ENCODE measurements at places on chromosomes 1 and 21. TPM values are rescaled to one million over a fixed set of nuclear protein-coding genes. Genes with fewer than 3 reads are reported as not detected.

- no peak for DNase-seq
Observed at GRCh38 chr1:27689423-27690173, 17.6 kb upstream of the IFI6 start.

Gene SPRR4
- polyA plus RNA-seq, result not detected

GRCh38 chr1:197771904-197772556, 3.2 kb downstream of the DENND1B start:
- DNase-seq, result no peak

DNA sequence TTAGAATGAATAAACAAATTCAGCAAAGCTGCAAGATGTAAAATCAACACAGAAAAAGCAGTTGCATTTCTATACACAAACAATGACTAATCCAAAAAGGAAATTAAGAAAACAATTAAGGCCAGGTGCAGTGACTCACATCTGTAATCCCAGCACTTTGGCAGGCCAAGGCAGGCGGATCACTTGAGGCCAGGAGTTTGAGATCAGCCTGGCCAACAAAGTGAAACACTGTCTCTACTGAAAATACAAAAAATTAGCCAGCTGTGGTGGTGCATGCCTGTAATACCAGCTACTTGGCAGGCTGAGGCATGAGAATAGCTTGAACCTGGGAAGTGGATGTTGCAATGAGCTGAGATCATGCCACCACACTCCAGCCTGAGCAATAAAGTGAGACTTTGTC, 22.3 kb downstream of the THEM4 start:
- no peak for DNase-seq

GRCh38 chr1:197967066-197967465, 49.9 kb downstream of the LHX9 start:
- DNase-seq, result no peak

Gene HIVEP3
- 4.1 TPM for polyA plus RNA-seq

Gene FMN2
- 7.4 TPM for polyA plus RNA-seq

Gene GSTM5
- 42.1 TPM for polyA plus RNA-seq

Gene F13B
- polyA plus RNA-seq, result not detected

Gene RGS13
- polyA plus RNA-seq, result not detected

Gene RPE65
- polyA plus RNA-seq, result 0.31 TPM

GRCh38 chr1:116997636-116998035, 3.9 kb upstream of the CD101 start:
- DNase-seq, result no peak

Gene RNU1-4
- polyA plus RNA-seq, result not detected

DNA sequence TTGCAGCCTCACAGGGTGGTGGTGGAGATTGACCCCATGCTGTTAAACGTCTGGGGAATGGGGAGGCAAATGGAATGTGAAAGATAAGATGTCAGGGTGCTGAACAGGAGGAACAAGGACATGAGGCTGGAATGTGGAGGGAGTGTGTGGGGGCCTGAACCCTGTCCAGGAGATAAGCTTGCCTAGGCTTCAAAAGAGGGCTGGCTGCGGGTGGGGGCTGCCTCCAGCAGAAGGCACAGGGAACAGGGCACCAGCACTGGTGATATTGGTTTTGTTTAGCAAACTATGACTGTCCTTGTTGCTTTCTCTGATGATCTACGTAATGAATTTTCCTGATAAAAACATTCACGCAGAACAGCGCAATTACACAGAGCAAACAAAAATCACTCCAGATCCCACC, 52.4 kb upstream of the LRP8 start:
- DNase-seq, result no peak

DNA sequence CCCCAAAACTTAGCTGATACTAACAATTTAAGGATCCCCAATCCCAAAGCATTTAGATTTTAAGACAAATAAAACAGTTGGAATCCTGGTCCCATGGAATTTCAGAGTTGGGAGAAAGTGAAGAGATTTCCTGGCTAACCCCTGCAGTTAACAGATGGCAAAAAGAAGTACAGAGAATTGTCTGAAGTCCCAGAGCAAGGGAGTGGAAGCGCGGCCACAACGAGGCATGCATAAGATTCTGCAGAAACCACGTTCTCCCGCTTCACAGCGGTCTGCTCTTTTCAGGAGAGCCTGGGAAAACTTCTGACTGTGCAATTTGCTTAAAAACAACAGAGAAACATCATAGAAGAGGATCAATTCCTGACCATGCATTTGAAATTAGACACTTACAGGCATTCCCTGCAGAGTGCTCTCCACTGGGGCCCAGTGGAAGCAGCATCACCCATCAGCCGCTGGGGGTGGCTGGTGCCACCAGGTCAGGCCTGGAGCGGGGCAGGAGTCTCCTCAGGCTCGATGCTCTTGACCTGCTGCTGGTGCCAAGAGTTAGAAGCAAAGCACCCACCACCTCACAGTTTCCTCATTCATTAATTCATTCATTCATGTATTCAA, 226.7 kb upstream of the POU3F1 start:
- no peak for DNase-seq
